K562 (cell line): ENCODE measurements at places on chromosomes 7 and 10.
A peak's percentile ranks its signal among the peaks of the same experiment; 100 is the strongest.

- DNase-seq, result peak; percentile 62
Measured at GRCh38 chr10:103598654-103599115, 105.2 kb downstream of the NEURL1 start.

- no peak for DNase-seq
Measured at GRCh38 chr10:72204296-72204695, 11.5 kb upstream of the ANAPC16 start.

DNA sequence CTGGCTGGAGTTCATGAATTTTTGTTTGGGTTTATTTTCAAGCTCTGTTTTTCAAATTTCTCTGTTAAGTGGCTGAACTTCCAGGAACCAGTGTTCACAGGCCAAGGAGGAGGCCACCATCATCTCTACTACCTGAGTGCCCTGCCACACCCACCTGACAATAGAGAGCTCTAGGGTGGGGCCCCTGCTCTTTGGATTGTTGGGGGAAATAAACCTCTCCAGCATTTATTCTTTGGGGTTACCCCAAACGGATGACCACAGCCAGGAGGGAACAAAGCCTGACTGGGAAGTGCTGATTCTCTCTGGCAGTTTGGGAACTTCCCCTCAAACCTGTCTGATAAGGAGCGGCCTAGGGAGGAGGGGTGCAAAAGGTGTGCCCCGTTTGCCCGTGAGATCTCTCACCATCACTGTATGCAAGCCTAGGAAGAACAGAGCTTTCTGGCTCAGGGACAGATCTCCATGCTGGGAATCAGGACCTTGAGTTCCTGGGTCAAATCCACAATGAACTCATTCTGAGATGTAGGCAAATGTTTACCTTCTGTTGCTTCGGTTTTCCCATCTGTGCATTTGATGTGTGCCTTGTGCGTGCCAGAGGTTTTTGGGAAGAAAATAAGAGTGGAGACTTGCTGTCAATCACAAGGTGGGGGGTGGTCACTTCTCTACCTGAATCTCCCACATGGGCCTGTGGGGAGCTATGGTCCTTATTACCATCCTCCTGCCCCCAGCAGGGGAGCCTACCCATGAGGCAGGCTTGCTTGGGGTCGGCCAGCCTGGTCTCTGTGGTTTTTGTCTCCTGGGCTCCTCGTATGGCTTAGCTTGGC lies 27.7 kb upstream of the PDCD4 start:
- no peak for DNase-seq

- DNase-seq, result no peak
Measured at GRCh38 chr7:156751319-156751718, 110.7 kb downstream of the RNF32 start.

DNA sequence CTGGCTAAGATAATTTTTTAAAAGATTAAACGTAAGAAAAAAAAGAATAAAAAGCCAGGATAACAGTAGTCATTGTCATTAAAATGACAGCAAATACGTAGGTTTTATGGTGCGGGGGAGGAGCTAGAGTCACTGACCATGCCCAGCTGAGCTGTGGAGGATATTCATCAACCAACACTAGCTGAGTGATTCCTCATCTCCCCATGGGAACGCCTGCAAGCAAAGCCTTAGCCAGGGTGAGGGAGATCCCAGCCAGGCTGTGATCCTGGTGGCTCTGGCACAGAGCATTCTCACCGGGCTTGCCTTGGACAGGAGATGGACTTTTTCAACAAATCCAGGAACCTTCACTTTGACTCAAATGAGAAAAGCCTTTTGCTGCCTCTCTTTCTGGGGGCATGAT lies 94.2 kb downstream of the HIP1 start:
- no peak for DNase-seq

DNA sequence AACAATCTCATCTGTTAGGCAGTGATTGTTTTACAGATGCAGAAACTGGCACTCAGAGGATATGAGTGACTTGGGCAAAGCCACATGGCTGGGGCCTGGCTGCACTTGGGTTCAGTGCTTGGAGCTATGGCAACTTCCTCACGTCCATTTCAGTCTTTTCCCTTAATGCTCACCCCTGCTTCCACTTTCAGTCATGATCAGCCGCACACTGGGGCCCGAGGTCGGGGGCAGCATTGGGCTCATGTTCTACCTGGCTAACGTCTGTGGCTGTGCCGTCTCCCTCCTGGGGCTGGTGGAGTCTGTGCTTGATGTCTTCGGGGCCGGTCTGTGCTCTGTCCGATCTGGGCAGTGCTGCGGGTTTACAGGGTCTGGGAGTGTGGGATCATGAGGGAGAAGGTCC lies 3.0 kb downstream of the SLC12A9 start:
- DNase-seq, result no peak

- peak; percentile 84 for DNase-seq
Measured at GRCh38 chr10:110918269-110918642, 724 bp downstream of the BBIP1 start.

DNA sequence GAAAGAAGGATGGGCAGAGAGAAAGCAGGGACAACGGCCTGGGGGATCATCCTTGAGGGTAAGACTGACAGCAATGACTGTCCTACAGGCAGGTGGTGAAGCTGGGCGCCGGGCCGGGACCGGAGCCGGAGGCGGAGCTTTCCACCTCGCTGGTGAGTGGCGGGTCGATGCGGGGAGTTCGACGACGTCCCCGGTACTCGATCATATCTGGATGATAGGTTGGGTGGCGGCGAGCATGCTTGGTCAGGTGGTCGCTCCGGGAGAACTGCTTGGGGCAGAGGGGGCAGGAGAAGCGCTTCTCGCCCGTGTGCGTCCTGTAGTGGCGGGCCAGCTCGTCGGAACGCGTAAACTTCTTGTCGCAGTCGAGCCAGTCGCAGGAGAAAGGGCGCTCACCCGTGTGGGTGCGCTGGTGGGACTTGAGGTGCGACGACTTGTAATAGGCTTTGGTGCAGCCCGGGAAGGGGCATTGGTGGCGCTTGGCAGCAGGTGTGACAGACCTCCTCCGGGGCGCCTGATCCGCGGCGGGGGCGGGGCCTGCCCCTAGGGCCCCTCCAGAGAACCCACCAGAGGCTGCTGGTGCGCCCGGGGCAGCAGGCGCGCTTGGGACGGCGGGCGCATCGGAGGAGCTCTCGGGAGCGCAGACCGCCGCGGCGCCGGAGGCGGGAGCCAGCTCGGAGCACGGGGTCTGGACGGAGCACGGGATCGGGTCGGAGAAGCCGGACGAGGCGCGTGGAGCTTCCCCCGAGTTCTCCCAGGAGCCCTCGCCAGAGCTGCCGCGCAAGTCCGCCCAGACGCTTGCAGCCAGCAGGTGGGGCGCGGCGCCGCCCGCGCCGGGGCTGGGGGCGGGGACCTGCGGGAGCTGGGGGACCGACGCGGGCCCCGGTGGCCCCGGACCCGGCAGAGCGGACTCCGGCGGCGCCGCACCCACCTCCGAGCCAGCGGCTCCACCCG lies 752 bp downstream of the KLF14 start:
- DNase-seq, result peak; percentile 70

DNA sequence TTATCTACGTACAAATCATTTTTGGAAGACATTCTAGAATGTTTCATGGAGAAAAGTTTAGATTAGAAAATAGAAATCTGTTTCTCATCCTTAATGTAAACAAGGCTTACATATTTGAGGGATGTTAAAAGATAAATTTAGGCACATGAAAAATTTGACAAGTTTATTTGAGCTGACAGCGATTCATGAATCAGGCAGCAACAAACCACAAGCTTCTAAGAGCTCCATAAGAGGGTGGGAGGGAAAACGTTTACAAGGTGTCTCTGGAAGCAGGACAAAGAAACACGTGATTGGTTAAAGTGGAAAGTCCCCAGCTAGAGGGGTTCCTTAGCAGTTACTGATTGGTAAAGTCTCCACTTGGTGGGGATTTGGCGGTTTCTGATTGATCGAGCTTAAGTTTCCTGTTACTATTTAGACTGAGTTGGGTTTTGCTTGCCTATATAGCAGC lies 228.9 kb upstream of the PITRM1 start:
- DNase-seq, result no peak

DNA sequence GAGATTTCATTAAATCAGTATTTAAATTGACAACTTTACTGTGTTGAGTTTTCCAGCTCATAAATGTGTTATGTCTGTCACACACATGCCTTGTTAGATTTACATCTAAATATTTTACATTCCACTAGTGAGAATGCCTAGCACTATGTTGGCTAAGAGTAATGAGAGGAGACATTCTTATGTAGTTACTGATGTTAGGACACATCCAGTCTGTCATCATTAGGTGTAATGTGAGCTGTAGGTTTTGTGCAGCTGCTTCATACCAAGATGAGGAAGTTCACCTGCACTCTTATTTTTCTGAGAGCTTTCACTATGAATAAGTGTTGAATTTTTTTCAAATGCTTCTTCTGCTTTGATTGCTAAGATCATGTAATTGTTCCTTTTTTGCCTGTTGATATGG lies 218.0 kb upstream of the IGFBP3 start:
- no peak for DNase-seq

DNA sequence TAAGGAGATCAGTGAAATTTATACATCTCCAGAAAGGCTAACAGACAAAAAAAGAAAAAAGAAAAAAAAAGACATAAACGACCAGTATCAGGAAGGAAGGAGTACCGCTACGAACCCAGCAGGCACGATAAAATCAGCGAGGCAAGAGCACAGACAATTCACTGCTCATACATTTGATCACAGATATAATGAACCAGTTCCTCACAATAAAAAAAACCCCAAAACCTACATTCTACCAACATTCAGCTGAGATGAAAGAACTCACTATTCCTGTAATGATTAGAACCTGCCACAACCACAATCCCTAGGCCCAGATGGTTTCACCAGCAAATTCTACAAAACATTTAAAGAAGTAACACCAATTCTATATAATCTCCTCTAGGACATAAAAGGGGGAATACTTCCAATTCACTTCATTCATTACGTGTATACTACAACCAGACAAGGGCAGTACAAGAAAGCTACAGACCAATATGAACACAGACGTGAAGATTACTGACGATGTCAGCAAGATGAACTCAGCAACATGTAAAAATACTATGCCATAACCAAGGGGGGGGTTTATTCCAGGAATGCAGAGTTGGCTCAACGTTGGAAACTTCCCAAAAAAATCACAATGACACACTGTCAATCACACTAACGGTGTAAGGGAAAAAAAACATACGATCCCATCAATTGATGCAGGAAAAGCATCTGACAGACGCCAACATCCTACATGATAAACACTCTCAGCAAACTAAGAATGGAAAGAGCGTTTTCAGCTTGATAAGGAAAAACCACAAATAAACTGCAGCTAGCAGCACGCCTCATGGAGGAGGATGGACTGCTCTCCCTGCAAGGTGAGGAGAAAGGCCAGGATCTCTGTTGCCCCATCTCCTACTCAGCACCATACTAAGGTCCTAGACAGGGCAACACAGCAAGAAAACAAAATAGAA lies 256.2 kb downstream of the ELFN1 start:
- DNase-seq, result no peak

GRCh38 chr7:43249823-43250145 lies 137.3 kb downstream of the HECW1 start:
- no peak for DNase-seq

DNA sequence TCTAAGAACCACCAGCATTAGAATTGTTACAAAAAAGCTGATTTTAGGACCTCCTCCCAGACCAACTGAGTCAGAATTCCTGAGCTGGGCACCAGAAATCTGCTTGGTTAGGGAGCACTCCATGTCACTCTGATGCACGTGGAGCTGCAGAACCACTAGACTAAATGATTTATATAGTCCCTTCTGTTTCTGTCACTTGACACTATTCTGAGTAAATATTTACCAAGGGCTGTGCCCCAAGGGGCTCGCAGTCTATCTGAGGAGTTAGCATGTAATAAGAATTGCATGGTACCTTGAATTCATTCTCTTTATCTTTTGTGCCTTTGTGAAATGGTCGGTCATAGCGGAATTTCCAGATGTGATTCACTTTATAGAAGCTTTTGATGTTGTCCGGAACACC lies 196.0 kb upstream of the IMMP2L start:
- no peak for DNase-seq

DNA sequence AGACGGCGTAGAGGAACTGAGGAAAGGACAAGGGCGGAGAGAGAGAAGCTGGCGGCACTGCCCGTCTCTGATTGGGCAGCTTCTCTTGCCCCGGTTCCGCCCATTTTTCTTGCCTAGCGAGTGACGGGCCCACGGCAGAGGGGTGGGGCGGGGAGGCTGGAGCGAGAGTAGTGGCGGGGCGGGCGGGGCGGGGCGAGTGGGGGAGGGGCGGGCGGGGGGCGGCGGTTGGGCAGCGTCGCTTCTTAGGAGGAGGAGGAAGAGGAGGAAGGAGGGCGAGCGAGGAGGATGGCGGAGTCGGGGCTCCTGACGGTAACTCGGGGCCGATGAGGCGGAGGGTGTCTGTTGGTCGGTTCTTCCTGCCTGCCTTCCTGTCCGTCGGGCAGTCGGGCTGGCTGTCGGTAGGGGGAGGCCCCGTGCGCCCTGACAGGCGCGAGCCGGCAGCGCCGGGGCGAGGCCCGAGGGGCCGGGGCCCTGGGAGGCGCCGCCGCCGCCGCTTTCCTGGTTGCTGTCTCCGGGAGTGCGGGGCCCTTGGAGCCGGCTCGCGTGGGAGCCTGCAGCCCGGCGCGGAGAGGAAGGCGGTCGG lies at the start of gene SHOC2:
SHOC2 (plus strand) TSS at position 256 of the 583 bp plus-strand sequence. CDS start 44,755 bp downstream, outside the sequence.
- peak; percentile 98 for DNase-seq

- DNase-seq, result no peak
Measured at GRCh38 chr7:56078196-56078595, 14.1 kb downstream of the SUMF2 start.

DNA sequence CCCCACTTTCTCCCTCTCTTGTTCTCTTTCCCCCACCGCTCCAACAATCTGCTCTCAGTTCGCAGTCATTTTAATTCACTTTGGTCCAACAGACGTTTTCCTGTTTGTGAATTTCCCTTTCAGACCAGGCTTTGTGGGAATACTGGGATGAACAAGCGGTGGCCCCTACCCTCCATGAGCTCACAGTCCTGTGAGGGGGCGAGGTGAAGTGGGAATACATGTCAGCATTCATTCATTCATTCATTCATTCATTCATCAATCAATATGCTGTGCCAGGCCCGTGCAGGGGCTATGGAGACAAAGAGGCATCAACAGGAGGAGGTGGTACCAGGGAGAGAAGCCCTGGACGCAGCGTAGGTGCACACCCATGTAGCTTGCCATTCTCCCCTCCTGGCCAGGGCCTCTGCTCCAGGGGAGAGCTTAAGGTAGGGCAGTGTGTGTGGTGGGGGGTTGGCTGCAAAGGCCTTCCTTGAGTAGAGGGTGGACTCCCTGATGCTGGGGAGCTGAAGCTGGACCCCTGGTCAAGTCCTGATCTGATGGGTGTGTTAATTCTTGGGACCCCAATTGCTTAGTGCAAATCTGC lies 16.1 kb downstream of the PRF1 start:
- DNase-seq, result no peak

DNA sequence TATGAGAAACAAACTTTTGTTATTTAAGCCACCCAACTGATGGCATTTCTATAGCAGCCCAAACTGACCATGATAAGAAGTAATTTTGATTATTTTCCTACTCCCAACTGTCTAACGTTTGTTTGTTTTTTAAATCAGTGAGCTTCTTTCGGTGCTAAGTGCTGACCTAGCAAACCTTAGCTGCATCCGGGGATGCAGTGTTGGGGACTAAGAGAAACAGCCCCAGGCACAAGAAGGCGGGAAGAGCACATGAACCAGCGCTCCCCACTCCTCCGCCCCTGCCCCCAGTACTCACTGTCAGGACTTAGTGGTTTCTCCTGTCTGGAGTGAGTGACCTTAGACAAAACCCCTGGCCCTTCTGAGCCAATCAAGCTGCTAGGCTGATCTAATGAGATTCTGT lies 168.8 kb downstream of the CALN1 start:
- no peak for DNase-seq

GRCh38 chr7:50450590-50451032 lies 461 bp upstream of the FIGNL1 start:
- DNase-seq, result no peak

GRCh38 chr7:98771941-98772603 lies 97.7 kb downstream of the TMEM130 start:
- no peak for DNase-seq

GRCh38 chr7:82275342-82275741 lies 168.2 kb downstream of the CACNA2D1 start:
- no peak for DNase-seq
